Activated naive CD4-positive, alpha-beta T cell treated with Interleukin-2 at 50 U/mL for 16 hours (primary cell): ENCODE measurements at places on chromosomes 7 and 10.

GRCh38 chr7:35695473-35695850 lies 527 bp upstream of the HERPUD2 start:
- DNase-seq = peak; percentile 40

- peak; percentile 10 for DNase-seq
Observed at GRCh38 chr7:26664735-26665416, 199.5 kb downstream of the SKAP2 start.

- no peak for DNase-seq
Observed at GRCh38 chr7:41428381-41428780, 274.5 kb downstream of the INHBA start.

- DNase-seq = no peak
Observed at GRCh38 chr7:157467496-157468212, 130.8 kb downstream of the DNAJB6 start.

- DNase-seq = no peak
Observed at GRCh38 chr10:25747084-25747483, 186.9 kb upstream of the MYO3A start.

DNA sequence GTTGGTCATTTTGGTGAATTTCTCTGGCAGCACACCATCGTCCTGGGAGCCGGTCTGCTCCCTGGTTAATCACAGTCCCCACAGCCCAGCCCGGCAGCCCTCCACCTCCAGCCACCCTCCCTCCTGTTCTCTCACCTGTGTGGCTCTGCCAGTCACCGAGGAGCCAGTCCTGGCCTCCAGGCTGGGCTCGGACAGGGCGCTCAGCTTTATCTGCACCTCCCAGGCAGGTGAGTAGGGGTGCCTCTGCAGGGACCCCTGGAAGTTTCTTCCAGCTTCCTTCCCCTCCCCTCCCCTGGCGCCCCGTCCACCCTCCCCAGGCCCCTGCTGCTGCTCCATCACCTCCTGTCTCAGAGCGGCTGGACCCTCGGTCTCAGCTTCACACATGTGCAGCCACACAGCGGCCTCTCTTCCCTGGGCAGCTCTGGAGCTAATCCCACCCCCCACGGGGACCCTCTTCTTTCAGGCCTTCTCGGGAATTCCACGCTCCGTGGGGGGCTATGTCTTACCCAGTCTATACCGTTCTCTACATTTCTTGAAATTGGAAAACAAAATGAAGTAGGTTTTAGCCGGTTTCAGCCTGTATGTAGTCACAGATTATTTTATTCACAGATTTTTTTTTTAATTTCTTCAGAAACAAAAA lies 213.9 kb upstream of the PPP2R2D start:
- no peak for DNase-seq

- DNase-seq = no peak
Observed at GRCh38 chr10:16195178-16195769, 241.5 kb upstream of the PTER start.

DNA sequence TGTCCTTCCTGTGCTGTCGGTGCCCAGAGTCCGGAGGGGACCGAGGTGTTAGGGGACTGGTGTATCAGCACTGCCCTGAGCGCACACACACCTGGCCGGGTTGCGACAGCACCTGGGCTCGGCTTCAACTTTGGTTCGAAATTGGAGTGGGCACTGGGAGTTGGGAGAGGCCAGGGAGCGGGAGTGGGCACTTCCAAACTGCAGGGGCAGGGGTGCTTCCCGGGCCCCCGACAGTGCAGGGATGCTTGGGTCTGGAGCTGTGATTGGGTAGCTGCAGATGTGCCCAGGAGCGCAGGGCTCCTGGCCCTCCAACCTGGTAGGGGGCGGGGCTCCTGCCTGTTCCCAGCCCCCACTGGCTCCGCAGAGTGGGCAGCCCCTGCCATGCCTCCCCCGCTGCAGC lies 7.7 kb downstream of the BBS9 start:
- no peak for DNase-seq

DNA sequence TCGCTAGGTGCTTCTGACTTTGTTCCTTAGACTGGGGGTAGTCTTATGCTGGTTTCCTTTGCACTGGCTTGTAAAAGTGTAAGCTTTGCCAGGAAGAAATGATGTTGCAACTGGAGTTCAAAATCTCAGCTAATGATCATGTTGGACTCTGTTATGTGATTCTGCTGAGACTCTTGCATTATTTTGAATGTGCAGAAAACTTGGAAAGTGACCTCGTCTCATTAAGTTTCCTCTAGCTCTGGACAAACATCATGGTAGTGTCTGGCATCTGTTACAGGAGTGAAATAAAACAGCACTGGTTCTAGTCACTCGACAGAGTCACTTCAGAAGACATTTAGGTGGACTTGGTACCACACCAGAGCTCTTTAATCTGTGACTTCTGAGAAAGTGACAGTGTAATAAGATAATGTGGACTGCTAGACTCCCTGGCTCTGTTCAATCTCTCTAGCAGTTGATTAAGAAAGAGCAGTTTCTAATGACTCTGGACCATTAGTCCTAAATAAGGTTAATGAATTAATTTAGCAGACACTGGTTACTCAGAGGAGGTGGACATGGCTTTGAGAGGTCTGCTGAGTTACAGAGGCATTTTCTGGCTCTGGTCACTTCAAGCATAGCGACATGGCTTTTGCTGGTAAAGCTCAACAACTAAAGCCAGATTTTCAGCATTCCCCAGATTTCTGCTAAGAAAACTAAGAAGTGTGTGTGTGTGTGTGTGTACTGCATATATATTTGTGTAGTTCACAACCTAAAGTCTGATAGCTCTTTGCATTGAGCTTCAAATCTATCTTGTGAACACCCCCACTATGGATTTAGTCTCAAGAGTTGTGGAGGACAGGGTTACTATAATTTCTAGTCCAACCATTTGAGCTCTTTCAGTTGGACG lies 2.0 kb downstream of the NRP1 start:
- DNase-seq = no peak

DNA sequence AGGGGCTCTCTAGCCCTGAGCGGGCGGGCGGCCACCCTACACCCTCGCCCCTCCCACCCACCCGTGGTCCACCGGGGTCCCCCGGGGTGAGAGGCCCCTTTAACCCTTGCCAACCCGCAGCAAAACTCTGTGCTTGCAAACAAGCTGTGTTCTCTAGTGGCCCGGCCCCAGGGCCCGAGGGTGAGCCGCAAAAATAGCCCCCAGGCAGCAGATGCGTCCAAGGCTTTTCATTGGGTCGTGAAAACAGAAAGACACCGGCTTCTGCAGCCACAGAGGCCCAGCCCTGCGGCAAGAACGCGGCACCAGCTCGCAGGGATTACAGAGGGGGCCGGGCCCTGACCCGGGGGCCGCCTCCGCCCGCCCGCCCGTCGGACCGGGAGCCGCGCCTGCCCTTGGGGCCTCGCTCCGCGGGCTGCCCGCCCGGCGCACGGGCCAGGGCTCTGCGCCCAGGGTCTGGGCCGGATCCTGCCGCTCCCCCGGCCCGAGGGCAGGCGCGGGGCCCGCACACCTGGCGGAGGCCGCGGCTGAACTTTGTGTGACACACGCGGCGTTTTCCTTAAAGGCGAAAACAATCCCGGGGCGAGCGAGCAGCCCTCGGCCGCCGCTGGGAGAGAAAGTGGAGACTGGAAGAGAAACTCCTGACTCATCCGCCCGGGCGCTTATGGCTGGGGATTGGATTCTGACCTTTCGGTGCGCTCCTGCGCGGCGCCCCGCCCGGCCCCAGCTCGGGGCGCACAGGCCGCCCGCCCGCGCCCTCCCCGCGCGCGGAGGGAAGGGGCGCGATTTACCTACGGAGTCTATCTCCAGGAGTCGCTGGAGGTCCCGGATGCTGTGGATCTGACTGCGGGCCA lies 2.8 kb downstream of the PDGFA start:
- peak; percentile 31 for DNase-seq

DNA sequence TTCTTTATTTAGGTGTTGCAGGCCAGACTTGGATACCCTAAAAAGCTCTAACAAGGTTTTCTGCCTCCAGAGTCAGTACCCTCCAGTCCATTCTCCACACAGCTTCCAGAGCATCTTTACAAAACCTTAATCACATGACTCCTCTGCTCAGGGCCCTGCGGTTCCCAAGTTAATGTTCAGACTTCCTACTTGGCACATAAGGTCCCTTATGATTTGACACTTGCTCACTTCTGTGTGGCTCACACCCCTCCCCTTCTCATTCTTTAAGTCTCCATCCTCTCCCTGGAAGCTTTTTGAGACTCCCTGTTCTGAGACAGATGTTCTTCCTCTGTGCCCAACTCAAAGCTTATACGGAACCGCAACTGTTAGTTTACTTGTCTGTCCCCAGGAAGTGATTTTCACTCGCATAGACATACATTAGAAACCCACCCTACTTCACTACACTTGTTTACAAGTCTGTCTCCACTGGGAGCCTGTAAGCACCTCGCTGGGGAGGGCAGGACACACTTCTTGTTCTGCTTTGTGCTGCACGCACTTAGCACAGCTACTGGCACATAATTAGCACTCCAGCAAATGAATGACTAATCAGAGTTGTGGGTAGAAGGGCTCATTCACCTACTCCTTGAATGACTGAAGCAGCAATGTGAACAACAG lies 154.3 kb upstream of the LAMB4 start:
- no peak for DNase-seq

GRCh38 chr7:26363465-26363864 lies 71.8 kb downstream of the SNX10 start:
- DNase-seq = no peak

GRCh38 chr7:45156516-45157272 lies 897 bp upstream of the RAMP3 start:
- DNase-seq = no peak

- no peak for DNase-seq
Observed at GRCh38 chr10:52573347-52573746, 199.2 kb downstream of the MBL2 start.

GRCh38 chr7:79453558-79454360 lies at the start of gene MAGI2:
TSS of gene MAGI2 (minus strand) at chr7:79453667. CDS start at chr7:79453320, 347 bp downstream.
- no peak for DNase-seq
